ENCODE measurements at places on chromosomes 2 and 18. TPM values are rescaled to one million over a fixed set of nuclear protein-coding genes. Genes with fewer than 3 reads are reported as not detected.
A peak's percentile ranks its signal among the peaks of the same experiment; 100 is the strongest.

DNA sequence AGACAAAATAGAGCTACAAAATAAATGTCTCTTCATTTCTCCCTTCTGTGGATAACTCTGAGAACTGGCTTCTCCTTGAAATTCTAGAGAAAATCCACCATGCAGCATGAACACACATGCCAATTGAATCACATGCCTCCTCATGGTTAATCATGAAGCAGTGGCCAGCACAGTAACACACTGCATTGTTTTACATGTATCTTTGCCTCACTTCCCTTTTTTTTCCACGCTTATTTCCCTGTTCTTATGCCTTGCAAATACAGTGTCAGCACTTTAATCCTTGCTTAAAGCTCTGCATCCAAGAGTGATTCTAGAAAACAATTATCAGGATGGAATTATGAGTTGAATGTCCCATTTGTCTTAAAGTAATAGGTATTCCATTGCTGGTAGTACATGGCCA lies 50.3 kb upstream of the ZBTB7C start:
- H3K36me3 ChIP-seq = no peaks in the 10 kb centered on the region
- H3K27me3 ChIP-seq = no peaks in the 10 kb centered on the region
- no peak overlapping the region for H3K27ac ChIP-seq
- no peaks in the 10 kb centered on the region for H3K4me1 ChIP-seq
- no peak overlapping the region for H3K4me3 ChIP-seq
- no peak for DNase-seq

DNA sequence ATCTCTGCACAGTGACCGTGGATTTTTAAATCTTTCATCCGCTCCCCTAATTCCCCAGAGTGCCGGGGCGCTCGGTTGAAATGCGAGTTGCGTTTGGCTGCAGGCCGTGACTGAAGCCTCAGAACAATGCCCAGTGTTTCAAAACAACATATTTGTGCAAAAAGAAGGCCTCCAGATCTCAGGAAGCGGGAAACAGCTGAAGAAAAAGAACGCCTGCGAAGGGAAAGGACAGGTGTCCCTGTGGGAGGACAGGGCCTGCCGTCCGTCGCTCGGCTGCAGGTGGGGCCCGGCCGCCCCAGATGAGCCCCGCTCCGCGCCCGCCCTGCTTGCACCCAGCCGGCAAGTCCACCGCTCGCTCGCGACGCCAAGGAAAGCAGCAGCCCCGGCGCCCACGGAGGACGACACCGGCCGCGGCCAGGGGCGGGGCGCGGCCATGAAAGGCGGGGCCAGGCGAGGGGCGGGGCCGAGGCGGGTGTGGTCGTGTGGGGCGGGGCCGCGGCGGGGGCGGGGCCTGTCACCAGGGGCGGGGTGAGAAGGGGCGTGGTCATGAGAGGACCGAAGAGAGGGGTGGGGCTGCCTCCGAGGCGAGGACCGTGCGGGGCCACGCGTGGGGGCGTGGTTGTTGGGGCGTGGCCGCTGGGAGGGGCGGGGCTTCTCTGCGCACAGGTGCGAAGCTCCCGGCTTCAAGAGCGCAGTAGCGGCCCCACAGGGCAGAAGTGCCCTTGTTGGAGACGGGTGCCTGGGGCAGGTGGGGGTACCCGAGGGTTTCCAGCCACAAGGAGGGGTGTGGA lies 17.6 kb upstream of the BOK start:
- H3K4me1 ChIP-seq = peaks cover 8% of the 10 kb centered on the region
- DNase-seq = peak; percentile 40
- H3K27me3 ChIP-seq = peaks cover 40% of the 10 kb centered on the region
- H3K36me3 ChIP-seq = no peaks in the 10 kb centered on the region
- peak overlapping the region; percentile 56 for H3K4me3 ChIP-seq

GRCh38 chr2:230942920-230943896 lies 18.2 kb upstream of the GPR55 start:
- H3K27me3 ChIP-seq = peaks cover 6% of the 10 kb centered on the region
- no peaks in the 10 kb centered on the region for H3K36me3 ChIP-seq
- H3K4me1 ChIP-seq = no peaks in the 10 kb centered on the region
- no peak overlapping the region for H3K27ac ChIP-seq

GRCh38 chr2:162244541-162245031 lies 1.3 kb upstream of the FAP start:
- no peak overlapping the region for H3K4me3 ChIP-seq
- H3K27me3 ChIP-seq = peaks cover 12% of the 10 kb centered on the region
- no peaks in the 10 kb centered on the region for H3K4me1 ChIP-seq
- no peak for DNase-seq
- H3K36me3 ChIP-seq = no peaks in the 10 kb centered on the region

DNA sequence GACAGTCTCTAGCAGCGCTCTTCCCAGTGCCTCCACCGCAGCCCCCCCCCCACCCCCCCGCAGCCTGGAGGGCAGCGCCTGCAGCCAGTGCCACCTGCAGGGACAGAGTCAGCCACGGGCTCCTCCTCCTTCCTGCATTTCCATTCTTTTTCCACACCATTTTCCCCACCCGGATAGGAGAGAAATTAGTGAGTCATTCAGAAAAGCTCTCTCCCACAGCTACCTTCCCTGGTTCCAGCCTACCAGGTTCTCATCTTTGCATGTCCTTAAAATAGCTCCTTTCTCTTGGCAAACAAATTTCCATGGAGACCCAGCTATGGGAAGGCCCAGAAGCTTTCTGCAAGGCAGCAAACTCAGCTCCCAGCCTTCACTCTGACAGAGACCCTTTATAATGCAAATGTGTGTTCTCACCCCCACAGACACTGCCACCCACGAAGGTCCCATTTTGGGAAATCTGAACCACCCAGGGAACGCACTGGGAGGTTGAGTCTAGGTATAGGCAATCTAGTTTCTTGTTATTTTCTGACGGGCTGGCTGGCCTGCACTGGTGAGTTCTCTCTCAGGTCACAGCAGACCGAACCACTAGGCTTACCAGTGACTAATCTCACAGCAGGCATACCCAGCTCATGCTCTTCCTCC lies 41.8 kb upstream of the ATG16L1 start:
- H3K36me3 ChIP-seq = no peaks in the 10 kb centered on the region
- peaks cover 15% of the 10 kb centered on the region for H3K27me3 ChIP-seq
- H3K4me3 ChIP-seq = no peak overlapping the region
- peak overlapping the region; percentile 17 for H3K27ac ChIP-seq

- no peaks in the 10 kb centered on the region for H3K27me3 ChIP-seq
- peaks cover 9% of the 10 kb centered on the region for H3K4me1 ChIP-seq
- no peak overlapping the region for H3K27ac ChIP-seq
- H3K4me3 ChIP-seq = no peak overlapping the region
- H3K36me3 ChIP-seq = no peaks in the 10 kb centered on the region
- no peak for DNase-seq
Observed at GRCh38 chr2:226423498-226423960, 376.1 kb downstream of the IRS1 start.

LYPD6B gene
- 140 TPM for total RNA-seq

CCDC74A gene
- 11.8 TPM for total RNA-seq

CXCR4 gene
- 10.4 TPM for total RNA-seq

IL36G gene
- not detected for total RNA-seq

MARCO gene
- total RNA-seq = not detected

All from progenitor cell of endocrine pancreas (in vitro differentiated cells).